Activated CD4-positive, alpha-beta T cell treated with anti-CD3 and anti-CD28 coated beads for 36 hours (primary cell): ENCODE measurements at places on chromosomes 13 and 19.

DNA sequence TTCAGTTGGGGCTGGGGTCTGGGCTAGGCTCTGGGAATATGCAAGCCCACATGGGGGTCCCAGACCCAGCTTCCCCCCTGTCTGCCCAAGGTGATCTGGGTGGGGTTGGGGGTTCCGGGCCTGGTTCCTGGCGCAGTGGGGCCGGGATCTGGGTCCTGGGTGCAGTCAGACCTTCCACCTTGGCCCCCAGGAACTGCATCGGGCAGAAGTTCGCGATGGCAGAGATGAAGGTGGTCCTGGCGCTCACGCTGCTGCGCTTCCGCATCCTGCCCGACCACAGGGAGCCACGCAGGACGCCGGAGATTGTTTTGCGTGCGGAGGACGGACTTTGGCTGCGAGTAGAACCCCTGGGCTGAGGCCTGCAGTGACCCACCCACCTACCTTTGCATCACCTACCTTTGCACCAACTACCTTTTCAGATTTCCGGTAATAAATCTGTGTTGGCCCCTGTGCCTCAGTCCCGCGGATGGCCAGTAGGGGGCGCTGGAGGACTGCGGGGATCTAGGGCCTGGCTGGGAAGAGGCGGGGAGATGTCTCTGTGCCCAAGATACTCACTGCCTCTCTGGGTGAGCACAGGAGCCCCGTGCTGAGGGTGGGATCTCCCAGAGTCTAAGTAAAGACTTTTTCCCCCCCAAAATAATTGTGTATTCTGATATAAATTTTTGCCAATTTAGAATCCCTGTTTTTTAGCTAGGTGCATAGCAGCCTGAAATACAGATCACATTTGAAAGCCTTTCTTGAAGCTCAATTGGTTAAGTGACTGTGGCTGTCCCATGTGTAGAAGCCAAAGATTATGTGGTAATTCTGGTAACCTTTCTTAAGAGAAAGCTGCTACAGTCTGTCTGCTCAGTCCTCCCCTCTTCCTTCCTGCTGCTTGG is 11.5 kb upstream of the CYP4F3 start:
- no peaks in the 10 kb centered on the region for H3K36me3 ChIP-seq
- DNase-seq = peak; percentile 93
- H3K27ac ChIP-seq = no peak overlapping the region
- peaks cover 3% of the 10 kb centered on the region for H3K4me1 ChIP-seq
- peaks cover 4% of the 10 kb centered on the region for H3K27me3 ChIP-seq

- no peak for DNase-seq
- no peaks in the 10 kb centered on the region for H3K36me3 ChIP-seq
- peaks cover 14% of the 10 kb centered on the region for H3K4me1 ChIP-seq
- no peak overlapping the region for H3K4me3 ChIP-seq
- no peaks in the 10 kb centered on the region for H3K27me3 ChIP-seq
Observed at GRCh38 chr13:67134417-67135129, 95.6 kb downstream of the PCDH9 start.

DNA sequence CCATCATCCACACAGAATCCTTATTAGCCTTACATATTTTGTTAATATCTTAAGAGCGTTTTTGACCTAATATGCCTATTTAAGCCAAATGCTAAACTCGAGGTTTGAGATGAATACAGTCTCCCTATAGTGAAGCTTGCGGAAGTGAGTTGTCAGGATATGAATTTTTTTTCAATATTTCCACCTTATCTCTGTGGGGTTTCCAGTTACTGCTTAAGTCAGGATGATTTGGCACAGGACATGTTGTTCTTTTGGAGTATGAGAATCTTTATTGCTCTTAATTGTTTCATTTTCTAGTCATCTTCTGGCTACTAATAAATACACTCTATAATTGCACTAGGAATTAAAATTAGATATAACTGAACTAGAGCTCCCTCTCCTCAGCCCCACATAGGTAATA is 44.2 kb upstream of the GPC6 start:
- no peaks in the 10 kb centered on the region for H3K36me3 ChIP-seq
- no peak overlapping the region for H3K27ac ChIP-seq
- no peak overlapping the region for H3K4me3 ChIP-seq
- no peak for DNase-seq

- peaks cover 52% of the 10 kb centered on the region for H3K27me3 ChIP-seq
- DNase-seq = no peak
- no peaks in the 10 kb centered on the region for H3K36me3 ChIP-seq
- H3K4me3 ChIP-seq = no peak overlapping the region
- H3K27ac ChIP-seq = no peak overlapping the region
- H3K4me1 ChIP-seq = peaks cover 5% of the 10 kb centered on the region
Observed at GRCh38 chr13:36914648-36915047, 5.4 kb downstream of the SMAD9 start.

GRCh38 chr13:108551674-108552073 is 77.7 kb upstream of the MYO16 start:
- no peaks in the 10 kb centered on the region for H3K36me3 ChIP-seq
- no peak overlapping the region for H3K4me3 ChIP-seq
- H3K4me1 ChIP-seq = no peaks in the 10 kb centered on the region
- DNase-seq = no peak
- H3K27me3 ChIP-seq = peaks cover 4% of the 10 kb centered on the region

DNA sequence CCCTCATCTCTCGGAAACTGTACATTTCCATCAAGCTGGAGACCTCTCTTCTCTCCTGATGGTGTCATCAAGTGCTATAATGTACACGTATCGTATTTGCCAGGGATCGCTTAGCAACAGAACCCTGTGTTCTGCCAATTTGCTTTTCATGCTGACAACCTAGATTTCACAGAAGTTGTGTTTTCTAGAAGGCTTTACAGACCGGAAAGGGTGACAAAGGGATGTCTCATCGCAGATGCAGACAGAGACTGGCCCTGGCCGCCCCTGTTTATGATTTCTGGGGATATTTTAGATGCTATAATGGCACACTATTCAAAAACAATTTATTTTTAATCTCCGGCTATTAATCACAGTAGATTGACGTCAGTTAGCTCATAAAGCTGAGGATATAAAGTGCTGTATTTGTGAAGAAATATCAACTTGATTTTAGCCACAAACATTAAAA is 291.4 kb downstream of the IRS2 start:
- DNase-seq = no peak
- H3K4me3 ChIP-seq = no peak overlapping the region
- H3K27ac ChIP-seq = no peak overlapping the region
- peaks cover 6% of the 10 kb centered on the region for H3K27me3 ChIP-seq

DNA sequence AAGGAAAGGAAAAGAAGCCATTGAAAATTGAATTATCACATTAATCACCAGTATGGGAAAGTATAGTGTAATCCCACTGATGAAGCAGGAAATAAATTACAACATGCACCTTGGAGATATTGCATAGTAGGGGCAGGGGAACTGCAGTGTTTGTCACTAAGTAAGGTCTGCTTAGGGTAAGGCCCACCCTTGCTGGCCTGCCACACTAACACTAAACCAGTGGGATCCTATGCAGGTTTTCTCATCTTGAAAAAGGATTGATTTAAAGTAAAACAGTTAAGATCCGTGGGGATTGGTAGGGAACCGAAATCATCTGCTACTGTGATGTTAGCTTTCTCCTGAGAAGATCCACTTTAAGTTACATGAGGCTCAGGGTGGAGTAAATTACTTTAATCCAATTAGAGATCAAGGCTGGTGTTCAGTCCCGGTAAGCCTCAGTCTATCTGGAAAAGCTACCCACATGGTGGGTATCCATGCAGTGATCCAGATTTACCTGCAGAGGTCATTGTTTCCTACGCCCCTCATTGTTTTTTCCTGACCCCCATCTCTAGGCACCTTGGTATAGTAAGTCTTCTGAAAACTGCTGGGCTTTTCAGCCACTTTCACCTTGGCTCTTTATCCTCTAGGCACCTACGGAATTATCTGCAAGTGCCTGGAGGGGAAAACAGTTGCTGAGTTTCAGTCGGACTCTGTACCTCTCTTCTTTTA is 1014.9 kb upstream of the ATXN8OS start:
- H3K27ac ChIP-seq = no peak overlapping the region
- no peak overlapping the region for H3K4me3 ChIP-seq
- no peaks in the 10 kb centered on the region for H3K4me1 ChIP-seq
- DNase-seq = no peak

- DNase-seq = no peak
- no peak overlapping the region for H3K27ac ChIP-seq
- H3K4me1 ChIP-seq = peaks cover 29% of the 10 kb centered on the region
- H3K36me3 ChIP-seq = peaks cover 16% of the 10 kb centered on the region
Observed at GRCh38 chr13:21445759-21446158, 13.3 kb downstream of the ZDHHC20 start.

- peaks cover 7% of the 10 kb centered on the region for H3K27me3 ChIP-seq
- no peaks in the 10 kb centered on the region for H3K36me3 ChIP-seq
- H3K4me1 ChIP-seq = no peaks in the 10 kb centered on the region
- DNase-seq = no peak
- H3K4me3 ChIP-seq = no peak overlapping the region
- no peak overlapping the region for H3K27ac ChIP-seq
Observed at GRCh38 chr13:43326100-43326499, 302.7 kb downstream of the DNAJC15 start.

GRCh38 chr19:48726556-48726955 is 7.0 kb upstream of the MAMSTR start:
- peak overlapping the region; percentile 93 for H3K27ac ChIP-seq
- H3K4me1 ChIP-seq = peaks cover 17% of the 10 kb centered on the region
- H3K27me3 ChIP-seq = no peaks in the 10 kb centered on the region
- DNase-seq = peak; percentile 43
- peaks cover 18% of the 10 kb centered on the region for H3K36me3 ChIP-seq

- H3K36me3 ChIP-seq = peaks cover 1% of the 10 kb centered on the region
- H3K27ac ChIP-seq = no peak within 1 kb of the TSS
- H3K4me1 ChIP-seq = peaks cover 12% of the 10 kb centered on the region
- DNase-seq = peak; percentile 76
- peaks cover 2% of the 10 kb centered on the region for H3K27me3 ChIP-seq
Observed at GRCh38 chr19:1401138-1401888, at the start of gene GAMT. GAMT (minus strand) TSS chr19:1401542; CDS start chr19:1401476, 66 bp downstream.

- H3K27ac ChIP-seq = no peak overlapping the region
- H3K36me3 ChIP-seq = peaks cover 1% of the 10 kb centered on the region
- no peak overlapping the region for H3K4me3 ChIP-seq
- no peaks in the 10 kb centered on the region for H3K27me3 ChIP-seq
- H3K4me1 ChIP-seq = peaks cover 57% of the 10 kb centered on the region
Observed at GRCh38 chr13:29791997-29792780, 58.2 kb downstream of the UBL3 start.

GRCh38 chr13:20799726-20800416 is 26.1 kb upstream of the EEF1AKMT1 start:
- peaks cover 38% of the 10 kb centered on the region for H3K36me3 ChIP-seq
- no peaks in the 10 kb centered on the region for H3K27me3 ChIP-seq
- peaks cover 28% of the 10 kb centered on the region for H3K4me1 ChIP-seq
- DNase-seq = no peak

- no peak overlapping the region for H3K4me3 ChIP-seq
- H3K36me3 ChIP-seq = no peaks in the 10 kb centered on the region
- no peak overlapping the region for H3K27ac ChIP-seq
Observed at GRCh38 chr19:30307191-30307974, 64.8 kb upstream of the ZNF536 start.

GRCh38 chr19:15072930-15073647 is 8.9 kb upstream of the OR1I1 start:
- no peaks in the 10 kb centered on the region for H3K4me1 ChIP-seq
- H3K4me3 ChIP-seq = no peak overlapping the region
- no peak overlapping the region for H3K27ac ChIP-seq
- DNase-seq = no peak
- H3K36me3 ChIP-seq = no peaks in the 10 kb centered on the region

GRCh38 chr13:80571346-80572307 is 230.7 kb upstream of the SPRY2 start:
- H3K27me3 ChIP-seq = no peaks in the 10 kb centered on the region
- H3K4me3 ChIP-seq = no peak overlapping the region
- DNase-seq = no peak

- no peaks in the 10 kb centered on the region for H3K36me3 ChIP-seq
- DNase-seq = no peak
- no peaks in the 10 kb centered on the region for H3K4me1 ChIP-seq
- no peak overlapping the region for H3K4me3 ChIP-seq
- H3K27me3 ChIP-seq = peaks cover 4% of the 10 kb centered on the region
Observed at GRCh38 chr13:102021777-102022176, 380.1 kb downstream of the FGF14 start.

GRCh38 chr13:94758436-94758960 is 46.2 kb upstream of the SOX21 start:
- peaks cover 36% of the 10 kb centered on the region for H3K27me3 ChIP-seq
- no peak overlapping the region for H3K27ac ChIP-seq
- no peaks in the 10 kb centered on the region for H3K4me1 ChIP-seq
- DNase-seq = no peak
- H3K36me3 ChIP-seq = no peaks in the 10 kb centered on the region

DNA sequence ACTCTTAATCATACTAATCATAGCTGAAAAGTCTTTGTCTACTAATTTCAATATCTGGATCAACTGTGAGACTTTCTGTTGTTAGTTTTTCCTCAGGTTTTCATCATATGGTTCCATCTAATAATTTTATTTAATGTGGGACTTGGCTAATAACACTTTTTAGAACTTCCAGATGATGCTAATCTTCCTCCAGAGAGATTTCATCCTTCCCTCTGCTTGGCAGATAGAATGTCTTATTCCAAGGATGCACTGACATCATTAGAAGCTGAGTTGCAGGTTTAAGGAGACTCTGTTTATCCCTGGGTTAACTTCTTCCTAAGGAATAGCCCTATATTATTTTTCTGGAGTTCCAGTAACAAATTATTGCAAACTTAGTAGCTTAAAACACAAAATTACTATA is 325.6 kb downstream of the COG6 start:
- H3K27ac ChIP-seq = no peak overlapping the region
- H3K36me3 ChIP-seq = no peaks in the 10 kb centered on the region
- no peak overlapping the region for H3K4me3 ChIP-seq
- DNase-seq = no peak
- H3K27me3 ChIP-seq = no peaks in the 10 kb centered on the region
- H3K4me1 ChIP-seq = no peaks in the 10 kb centered on the region

DNA sequence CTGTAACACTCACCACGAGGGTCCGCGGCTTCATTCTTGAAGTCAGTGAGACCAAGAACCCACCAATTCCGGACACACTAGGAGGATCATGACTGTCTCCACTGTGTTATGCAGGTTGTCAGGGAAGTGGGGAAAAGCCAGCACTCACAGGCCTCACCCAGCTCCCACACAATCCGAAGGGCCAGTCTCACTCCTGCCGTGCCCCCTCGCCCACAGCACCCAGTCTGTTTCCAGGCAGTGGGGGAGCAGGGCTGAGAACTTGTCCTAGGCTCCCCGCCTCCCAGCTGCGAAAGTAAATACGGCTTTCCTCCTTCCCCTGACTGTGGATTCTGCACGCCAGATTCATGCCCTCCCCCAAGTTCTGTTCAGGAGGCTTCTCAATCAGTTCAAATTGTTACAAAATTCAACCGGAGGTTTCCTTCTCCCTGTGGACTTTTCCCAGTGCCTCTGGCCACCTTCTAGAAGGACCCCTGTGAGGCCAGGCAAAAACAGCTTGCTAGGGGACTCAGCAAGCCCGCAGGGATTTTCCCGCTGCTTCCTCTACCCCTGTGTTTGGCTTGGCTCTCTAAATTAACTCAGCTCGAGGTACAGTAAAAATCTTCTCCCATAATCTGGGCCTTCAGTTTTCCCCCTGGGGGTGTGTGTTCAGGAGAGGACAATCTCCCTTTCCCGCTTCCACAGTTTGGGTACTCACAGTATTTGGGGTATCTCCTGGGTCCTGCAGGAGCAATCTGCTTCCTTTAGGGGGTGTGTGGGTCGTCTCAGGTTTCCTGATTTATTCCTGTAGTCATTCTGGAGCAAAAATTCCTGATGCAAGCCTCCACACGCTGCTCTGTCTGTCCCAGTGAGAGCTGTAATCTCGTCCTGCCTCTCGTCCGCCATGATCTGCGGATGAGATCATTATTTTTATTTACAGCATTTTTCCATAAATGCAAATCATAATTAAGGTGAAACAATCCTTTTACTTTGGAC is 899.8 kb downstream of the GPC5 start:
- H3K4me3 ChIP-seq = no peak overlapping the region
- no peaks in the 10 kb centered on the region for H3K4me1 ChIP-seq
- no peak overlapping the region for H3K27ac ChIP-seq
- no peak for DNase-seq
- no peaks in the 10 kb centered on the region for H3K36me3 ChIP-seq
- H3K27me3 ChIP-seq = no peaks in the 10 kb centered on the region
